MV-4-11 (cell line): ENCODE measurements at places on chromosomes 7 and 10.

DNA sequence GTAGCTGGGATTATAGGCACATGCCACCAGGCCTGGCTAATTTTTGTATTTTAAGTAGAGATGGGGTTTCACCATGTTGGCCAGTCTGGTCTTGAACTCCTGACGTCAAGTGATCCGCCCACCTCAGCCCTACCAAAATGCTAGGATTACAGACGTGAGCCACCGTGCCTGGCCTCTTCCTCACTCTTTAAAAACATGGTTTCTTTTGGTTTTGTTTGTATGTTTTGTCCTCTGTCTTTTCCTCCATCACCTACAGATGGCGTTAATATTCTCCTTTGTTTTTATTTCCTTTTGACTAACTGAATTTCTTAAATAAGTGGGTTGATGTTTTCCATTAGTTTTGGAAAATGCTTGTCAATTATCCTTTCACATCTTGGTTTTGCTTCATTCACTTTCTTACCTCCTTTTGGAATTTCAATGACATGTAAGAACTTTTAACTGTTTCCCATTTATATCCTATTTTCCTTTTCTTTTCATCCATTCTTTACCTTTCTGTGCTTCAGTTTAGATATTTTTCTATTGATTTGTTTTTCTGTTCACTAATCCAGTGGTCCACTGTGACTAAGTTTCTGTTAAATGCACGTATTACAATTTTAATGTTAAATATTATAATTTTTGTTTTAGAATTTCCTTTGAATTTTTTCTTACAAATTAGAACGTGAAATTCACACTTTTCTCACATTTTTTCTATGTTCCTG, 104.1 kb downstream of the ZNF467 start:
- peak; percentile 20 for DNase-seq

- no peak for DNase-seq
Observed at GRCh38 chr7:2331707-2332106, 17.5 kb upstream of the SNX8 start.

DNA sequence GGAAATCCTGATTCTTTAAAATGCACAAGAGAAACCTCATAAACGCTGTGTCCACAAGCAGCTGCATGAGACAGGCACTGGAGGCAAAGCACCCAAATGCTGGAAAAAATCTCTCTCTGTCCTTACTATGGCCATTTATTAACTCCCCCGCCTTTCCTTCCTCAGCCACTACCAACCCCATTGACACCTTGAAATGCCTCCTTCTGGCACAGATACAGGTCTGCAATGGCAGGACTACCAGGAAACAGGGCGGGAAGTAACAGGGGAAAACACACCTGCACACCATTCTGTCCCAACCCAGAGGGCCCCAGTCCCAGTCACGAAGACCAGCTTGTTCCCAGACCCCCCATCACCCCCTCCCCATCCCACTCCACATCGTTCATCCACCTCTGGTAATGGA, 224.3 kb downstream of the PARD3 start:
- no peak for DNase-seq

DNA sequence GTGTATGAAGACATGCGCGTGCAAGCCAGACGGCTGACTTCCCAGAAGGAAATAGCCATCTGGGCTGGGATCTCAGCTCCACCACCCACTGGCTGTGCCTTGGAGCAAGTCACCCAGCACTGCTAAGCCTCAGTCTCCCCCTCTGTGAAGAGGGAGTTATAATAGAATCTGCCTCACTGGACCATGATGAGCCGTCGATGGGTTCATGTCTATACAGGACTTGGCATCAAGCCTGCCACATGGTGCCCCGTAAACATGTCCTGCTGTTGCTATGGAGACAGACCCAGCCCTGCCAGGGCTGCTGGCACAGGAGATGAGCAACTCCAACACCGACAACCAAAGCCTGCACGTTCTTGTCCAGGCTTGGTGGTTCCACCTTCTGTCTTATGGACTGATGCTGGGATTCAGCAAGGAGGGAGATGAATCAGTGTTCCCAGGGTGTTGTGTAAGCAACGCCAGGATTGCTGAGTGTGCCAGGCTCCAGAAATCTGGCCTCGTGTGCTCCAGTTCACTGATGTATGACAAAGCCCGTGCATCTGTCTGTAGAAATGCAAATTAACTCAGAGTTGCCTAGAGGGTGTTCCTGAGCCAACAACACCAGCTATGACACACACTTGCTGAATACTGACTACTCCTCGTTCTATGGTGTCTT, 5.6 kb downstream of the GPR15LG start:
- DNase-seq = no peak

DNA sequence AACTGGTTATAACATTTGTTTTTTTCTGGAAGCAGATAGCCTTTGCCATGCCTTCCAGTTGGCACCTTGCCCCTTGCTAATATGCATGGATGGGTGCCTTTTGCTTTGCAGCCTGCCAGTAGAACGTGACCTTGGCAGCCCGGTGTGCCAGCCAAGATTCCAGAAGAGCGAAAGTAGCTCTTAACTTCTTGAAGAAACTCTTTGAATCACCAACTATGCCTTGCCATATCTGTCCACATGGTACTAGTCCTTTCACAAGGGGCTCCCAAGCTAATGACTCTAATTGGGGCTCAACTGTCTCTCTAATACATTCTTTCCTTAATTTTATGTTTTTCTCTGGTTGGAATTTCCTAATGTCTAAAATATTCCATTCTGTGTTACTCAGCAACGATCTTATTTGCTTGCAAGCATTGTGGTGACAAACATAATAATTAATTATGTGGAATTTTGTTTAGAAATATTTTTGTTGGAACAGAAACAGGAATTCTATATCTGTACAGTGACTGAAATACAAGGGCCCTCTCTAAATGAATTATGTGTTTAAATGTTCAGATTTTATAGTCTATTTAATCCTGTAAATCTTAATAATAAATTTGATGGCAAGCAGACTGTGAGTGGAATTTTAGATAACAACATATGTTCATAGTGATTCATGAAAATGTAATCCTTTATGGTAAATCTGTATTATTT, 45.8 kb downstream of the HDAC9 start:
- DNase-seq = no peak

DNA sequence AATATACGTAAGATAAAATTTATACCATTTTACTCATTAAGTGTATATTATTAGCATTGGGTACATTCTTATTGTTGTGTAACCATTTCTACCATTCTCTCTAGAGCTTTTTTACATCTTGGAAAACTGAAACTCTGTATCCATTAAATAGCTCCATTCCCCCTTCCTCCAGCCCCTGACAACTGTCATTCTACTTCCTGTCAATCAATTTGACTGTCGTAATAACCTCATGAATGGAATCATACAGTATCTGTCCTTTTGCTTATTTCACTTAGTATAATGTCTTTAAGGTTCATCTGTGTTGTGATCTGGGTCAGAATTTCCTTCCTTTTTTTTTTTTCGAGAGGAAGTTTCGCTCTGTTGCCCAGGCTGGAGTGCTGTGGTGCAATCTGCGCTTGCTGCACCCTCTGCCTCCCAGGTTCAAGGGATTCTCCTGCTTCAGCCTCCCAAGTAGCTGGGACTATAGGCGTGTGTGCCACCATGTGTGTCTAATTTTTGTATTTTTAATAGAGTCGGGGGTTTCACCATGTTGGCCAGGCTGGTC, 15.6 kb downstream of the ZRANB1 start:
- DNase-seq = peak; percentile 79

DNA sequence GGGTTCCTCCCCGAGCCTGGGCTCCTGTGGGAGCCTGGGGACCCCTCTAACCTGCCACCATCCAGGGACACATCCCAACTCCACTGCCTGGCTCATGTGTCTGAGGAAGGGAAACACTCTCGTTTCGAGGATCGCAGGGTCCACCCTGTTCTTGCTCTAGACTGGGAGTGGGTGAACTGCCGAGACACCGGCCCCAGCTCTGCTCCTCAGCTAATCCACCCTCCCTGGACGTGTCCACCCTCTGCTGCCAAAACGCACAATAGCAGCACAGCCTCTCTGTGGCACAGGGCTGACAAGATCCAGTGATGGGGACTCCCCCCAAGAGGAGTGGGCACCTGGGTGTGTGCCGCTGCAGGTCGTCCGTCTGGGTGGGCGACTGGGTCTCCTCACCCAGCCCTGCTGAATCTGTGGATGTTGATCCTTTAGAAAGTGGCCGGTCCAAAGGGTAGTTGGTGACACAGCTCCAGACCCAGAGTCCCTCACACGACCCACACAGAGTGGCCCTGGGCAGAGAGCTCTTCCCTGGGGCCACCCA, 65.2 kb upstream of the FAM20C start:
- no peak for DNase-seq

GRCh38 chr10:77496941-77497420, 140.6 kb downstream of the KCNMA1 start:
- no peak for DNase-seq

DNA sequence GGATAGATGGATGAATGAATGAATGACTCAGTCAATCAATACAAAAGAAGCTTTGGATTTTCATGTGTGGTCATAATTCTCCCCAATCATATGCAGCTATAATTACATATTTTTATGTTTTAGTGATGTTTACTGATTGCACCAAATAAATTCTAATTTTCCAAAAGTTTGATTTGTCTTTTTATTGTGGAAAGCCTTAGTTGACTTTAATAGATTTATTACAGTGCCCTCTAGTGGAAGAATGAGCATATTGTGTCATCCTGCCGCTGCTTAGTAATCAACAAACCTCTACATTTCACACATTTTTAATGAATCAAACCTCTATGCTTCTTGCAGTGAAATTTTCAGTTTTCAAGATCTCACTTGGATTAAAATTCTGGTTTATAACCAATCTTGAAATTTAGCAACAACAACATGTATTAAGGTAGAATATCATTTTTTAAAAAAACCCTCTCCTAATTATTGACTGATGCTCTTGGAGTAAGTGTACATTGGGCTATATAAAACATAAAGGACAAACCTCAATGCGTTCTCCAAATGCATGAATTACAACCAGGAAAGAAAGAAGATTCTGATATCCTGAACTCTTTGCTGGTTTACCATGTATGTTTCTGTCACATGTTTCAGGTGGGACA, 55.6 kb upstream of the PNLIP start:
- no peak for DNase-seq

GRCh38 chr7:127346575-127347256, 45.8 kb downstream of the ZNF800 start:
- DNase-seq = no peak

DNA sequence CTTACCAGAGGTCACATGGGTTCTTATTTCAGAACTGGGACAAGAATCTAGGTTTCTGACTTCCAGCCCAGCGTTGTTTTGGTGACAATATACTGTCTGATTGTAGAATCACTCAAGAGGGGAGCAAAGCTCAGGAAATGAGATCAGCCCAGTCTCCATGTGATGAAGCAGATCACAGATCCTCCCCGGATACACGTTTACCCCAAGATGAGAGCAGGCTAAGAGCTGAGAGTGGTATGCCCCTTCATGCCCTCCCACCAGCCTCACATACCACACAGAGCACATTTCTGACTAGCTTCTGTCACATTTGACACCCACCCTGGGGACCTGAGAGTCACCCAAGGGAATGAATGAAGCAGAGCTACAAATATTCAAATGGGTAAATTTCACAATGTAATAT, 27.1 kb upstream of the PRKCQ start:
- DNase-seq = no peak

DNA sequence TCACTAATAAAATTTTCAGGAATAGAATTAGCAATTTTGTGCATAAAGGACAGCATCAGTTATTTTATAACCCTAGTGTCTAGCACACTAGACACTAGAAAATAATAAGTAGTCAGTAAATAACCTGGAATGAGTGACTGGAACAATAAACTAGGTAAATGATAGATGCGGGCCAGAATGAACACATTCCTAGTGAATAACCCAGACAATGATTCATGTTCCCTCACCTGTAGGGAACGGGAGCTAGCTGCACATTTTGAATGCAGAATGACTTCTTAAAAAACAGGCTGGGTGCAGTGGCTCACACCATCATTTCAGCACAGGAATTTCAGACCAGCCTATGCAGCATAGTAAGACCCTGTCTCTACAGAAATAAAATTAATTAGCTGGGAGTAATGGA, 3.2 kb upstream of the ATOH7 start:
- no peak for DNase-seq

DNA sequence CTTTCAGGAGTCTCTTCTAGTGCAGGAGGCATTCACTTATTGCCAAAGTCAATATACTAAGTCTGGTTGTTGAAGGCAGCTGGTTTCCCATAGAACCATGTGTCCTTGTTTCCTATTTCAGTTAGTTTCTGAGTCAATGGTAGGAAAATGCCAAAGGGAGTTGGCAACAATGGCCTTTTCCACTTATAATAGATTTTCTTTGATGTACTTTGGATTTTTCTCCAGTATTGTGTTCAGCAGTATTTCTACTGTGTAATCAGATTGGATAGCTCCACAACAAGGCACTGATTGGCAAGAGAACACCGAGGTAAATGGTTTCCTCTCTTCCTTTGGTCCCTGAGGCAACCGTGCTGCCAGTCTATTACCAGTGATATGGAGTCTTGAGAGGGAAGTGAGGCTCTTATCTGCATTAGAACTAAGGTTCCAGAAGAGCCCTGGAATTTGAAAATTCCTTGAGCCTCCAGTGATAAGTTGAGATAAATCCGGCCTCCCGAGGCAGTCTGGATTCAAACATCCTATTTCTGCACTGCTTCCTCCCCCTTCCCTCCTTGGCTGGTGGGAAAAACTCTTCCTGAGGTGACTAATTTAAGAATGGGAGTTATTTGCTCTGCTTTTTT, 7.9 kb upstream of the SEPTIN7 start:
- no peak for DNase-seq
